CD8-positive, alpha-beta memory T cell (primary cell): ENCODE measurements at places on chromosomes 2 and 18. TPM values are rescaled to one million over a fixed set of nuclear protein-coding genes. Genes with fewer than 3 reads are reported as not detected.

- DNase-seq: peak; percentile 31
Measured at GRCh38 chr2:9681427-9681817, 50.6 kb upstream of the YWHAQ start.

GRCh38 chr18:49632588-49632987 is 70.7 kb downstream of the LIPG start:
- DNase-seq: no peak

DNA sequence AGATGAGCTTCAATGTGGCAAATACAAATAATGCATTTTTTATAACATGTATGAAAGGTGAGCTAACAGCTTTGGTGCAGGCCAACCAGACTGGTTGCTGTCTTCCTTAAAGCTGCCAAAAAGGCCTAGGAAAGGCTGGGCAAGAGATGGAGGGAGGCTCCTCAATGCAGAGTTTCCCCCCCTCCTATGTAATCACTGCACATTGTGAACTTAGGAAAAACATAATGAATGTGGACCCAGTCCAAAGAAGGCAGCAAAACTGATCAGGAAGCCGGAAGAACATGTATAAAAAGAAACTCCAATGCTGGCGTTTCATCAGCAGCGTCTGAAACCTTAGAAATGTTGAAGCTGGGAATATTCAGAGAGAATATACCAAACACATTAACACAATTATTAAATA is 84.2 kb upstream of the LYPD6 start:
- no peak for DNase-seq

- DNase-seq: no peak
Measured at GRCh38 chr18:22528291-22528690, 110.6 kb upstream of the CTAGE1 start.

DNA sequence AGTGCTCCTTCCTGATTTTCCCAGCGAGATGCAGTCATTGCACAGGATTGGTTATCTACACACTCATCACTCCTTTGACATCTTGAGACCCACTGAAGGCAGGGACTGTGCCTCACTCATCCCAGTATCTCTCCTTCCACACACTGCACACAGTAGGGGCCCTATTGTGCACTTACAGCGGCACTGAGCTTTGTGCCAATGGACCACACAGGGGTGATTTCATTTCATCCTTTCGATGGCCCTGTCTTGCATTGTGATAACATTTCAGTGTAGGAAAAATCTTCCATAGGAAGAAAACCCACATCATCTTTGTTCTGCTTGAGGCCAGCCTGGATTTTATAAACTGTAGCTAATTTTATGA is 11.0 kb upstream of the LRRFIP1 start:
- DNase-seq: no peak

GRCh38 chr2:200319548-200320337 is 13.2 kb downstream of the SPATS2L start:
- DNase-seq: no peak

DNA sequence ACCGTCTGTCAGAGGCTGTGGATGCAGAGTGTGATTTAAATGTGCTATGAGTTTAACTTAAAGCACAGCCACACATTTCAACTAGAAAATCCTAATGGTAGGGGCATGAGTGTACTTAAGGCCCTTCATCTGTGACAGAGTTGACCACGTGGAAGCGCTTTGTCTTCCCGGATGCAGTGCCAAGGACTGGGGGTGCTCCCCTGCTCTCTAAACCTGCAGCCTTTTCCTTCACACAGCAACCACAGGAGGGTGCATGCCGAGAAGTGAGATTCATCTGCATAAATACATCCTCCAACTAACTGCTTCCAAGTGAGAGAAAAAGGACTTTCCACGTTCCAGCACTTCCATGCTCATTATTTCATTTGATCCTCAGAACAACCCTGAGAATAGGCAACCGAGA is 149.6 kb downstream of the MYT1L start:
- no peak for DNase-seq

- no peak for DNase-seq
Measured at GRCh38 chr2:69789175-69789721, 40.2 kb upstream of the GMCL1 start.

GRCh38 chr18:51066273-51066672 is 36.3 kb downstream of the SMAD4 start:
- no peak for DNase-seq

DNA sequence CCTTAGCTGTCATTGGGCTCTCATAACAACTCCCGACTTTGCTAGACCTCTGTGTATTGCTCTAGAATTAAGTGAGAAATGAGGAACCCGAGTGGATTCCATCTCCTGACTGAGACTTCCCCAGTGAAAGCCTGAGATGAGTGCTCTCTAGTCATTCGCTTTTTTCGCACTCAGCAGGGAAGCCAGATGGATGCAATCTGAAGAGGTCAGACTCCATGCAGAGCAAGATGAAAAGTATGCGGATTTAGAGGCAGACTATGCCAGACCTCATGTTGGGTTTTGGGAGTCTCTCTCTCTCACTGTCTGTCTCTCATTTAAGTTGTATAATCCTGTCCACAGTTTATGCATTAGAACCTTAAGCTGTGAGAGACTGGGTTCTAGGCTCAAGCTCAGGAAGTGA is 88.6 kb downstream of the SLC5A7 start:
- DNase-seq: no peak

- no peak for DNase-seq
Measured at GRCh38 chr2:42055573-42056514, 8.0 kb downstream of the PKDCC start.

DNA sequence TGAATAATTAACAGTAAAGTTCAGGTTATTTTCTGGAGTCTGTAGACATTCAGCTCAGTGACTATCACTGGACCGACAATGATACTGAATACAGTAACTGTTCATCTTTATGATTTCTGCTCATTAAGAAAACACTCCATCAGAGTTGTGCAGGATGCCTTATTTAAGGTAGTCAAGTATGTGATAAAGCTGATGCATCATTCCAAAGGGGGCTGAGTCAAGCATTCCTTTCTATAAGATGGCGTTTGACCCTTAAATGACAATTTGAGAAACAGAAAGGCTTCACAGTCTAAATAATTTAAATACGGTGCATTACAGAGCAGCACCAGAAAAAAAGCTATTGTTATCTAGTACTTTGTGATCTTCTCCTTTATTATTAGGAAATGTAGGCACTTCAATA is 131.1 kb downstream of the CDH2 start:
- no peak for DNase-seq

DNA sequence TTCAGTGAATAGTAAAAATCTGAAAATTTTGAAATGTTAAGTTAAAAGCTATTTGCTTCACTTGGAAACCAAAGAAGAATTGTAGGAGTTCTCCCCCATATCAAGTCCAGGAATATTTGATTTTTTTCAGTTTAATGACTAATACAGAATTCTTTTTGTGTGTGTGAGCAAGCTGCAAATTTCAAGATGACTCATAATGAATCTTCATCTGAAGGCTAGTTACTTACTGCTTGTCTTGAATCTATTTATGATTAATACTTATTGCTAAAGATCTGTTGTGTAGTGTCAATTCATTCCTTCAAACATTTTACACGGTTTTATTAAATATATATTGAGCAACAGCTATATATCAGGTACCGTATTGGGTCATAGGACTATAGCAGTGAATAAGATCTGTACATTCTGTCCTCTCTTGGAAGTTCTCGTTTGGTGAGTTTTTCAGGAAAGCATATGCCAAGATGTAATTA is 47.8 kb upstream of the CAVIN2 start:
- no peak for DNase-seq

Gene CRYGC
- not detected for total RNA-seq

Gene ITPRID2
- total RNA-seq: 58.4 TPM

Gene KCNK3
- not detected for total RNA-seq

Gene C2orf81
- 2.7 TPM for total RNA-seq

Gene COLEC11
- 0.29 TPM for total RNA-seq

Gene STPG4
- total RNA-seq: not detected
